ENCODE measurements at places on chromosomes 1 and 21. TPM values are rescaled to one million over a fixed set of nuclear protein-coding genes. Genes with fewer than 3 reads are reported as not detected.

DNA sequence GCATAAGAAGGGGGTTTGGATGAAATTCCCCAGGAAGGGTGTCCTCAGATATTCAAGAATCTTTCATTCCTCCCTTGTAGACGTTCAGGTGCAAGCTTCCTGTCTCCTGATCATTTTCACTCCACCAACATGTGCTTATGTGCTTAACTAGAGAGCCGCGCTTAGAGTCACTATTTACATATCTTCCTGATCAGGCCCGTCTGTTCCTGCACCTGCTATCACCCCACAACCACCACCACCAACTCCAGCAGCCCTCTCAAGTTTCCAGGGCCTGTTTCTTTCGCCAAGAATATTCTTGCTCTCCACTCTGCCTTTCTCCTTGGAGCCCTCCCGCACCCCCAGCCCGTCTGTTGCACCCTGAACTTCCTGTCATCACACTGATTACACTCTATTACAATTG, 113.4 kb downstream of the SPSB1 start:
- DNase-seq: no peak

DNA sequence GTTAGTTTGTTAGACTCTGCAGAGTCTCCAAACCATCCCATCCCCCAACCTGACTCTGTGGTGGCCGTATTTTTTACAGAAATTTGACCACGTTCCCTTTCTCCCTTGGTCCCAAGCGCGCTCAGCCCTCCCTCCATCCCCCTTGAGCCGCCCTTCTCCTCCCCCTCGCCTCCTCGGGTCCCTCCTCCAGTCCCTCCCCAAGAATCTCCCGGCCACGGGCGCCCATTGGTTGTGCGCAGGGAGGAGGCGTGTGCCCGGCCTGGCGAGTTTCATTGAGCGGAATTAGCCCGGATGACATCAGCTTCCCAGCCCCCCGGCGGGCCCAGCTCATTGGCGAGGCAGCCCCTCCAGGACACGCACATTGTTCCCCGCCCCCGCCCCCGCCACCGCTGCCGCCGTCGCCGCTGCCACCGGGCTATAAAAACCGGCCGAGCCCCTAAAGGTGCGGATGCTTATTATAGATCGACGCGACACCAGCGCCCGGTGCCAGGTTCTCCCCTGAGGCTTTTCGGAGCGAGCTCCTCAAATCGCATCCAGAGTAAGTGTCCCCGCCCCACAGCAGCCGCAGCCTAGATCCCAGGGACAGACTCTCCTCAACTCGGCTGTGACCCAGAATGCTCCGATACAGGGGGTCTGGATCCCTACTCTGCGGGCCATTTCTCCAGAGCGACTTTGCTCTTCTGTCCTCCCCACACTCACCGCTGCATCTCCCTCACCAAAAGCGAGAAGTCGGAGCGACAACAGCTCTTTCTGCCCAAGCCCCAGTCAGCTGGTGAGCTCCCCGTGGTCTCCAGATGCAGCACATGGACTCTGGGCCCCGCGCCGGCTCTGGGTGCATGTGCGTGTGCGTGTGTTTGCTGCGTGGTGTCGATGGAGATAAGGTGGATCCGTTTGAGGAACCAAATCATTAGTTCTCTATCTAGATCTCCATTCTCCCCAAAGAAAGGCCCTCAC, at the start of gene OLIG2:
Gene OLIG2, plus strand, starts transcription at position 447 of the 954 bp plus-strand sequence. CDS start 928 bp downstream, outside the sequence.
- no peak for DNase-seq

ACOT11 gene
- total RNA-seq: 1.8 TPM

ST6GALNAC3 gene
- total RNA-seq: 0.53 TPM

TMEM81 gene
- total RNA-seq: 3.2 TPM

LYPLA2 gene
- total RNA-seq: 88.4 TPM

OR10Z1 gene
- total RNA-seq: not detected
